ENCODE measurements at places on chromosomes 6 and 20. TPM values are rescaled to one million over a fixed set of nuclear protein-coding genes. Genes with fewer than 3 reads are reported as not detected.
A peak's percentile ranks its signal among the peaks of the same experiment; 100 is the strongest.

DNA sequence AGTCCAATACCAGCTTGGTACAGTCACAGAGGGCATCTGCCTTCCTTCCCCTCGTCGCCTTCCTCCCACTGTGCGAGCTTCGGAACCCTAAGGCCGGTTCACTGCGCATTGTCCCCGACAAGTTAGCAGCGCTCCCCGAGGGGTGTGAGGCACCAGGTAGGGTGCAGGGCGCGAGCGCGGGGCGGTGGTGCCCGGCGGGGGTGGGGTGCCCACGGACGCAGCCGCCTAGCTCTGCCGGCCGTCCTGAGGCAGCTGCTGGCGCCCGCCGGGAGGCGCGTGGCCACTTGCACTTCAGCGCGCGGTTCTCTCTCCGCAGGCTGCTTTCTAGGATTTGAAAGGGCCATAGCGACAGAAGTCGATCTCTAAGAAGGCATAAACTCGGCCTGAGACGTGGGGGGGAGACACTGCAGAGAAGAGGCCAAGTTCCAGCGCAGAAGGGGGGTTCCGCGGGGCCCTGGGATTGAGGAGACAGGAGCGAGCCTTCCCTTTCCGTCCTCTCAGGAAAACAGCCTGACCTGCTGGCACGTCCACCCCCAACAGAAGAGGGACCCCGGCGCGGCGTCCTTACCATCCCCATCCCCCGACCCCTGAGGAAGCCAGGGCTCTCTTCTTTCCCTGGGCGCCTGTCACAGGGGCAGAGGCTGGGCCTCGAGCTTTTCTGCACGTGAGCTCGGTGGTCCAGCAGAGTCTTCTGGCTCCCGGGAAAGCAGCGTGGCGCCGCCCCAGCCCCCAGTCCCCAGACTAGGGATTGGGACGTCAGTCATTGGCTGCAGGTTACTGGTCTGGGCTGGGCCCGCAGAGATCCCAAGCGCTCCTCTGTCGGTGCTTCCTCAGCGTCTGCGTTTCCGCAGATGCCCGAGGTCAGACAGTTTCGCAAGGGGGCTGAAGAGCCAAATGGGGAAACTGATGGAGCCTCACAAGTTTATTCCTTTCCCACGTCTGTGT, 15.6 kb upstream of the PRDM13 start:
- DNase-seq = no peak

GRCh38 chr6:83169106-83169505, 24.0 kb downstream of the PGM3 start:
- DNase-seq = no peak

Gene CPXM1
- total RNA-seq = 68.7 TPM

- no peak for DNase-seq
Measured at GRCh38 chr6:132218059-132218696, 183.1 kb downstream of the MOXD1 start.

Gene FRS3
- total RNA-seq = 4.0 TPM

GRCh38 chr20:11231742-11232648, 558.2 kb upstream of the JAG1 start:
- DNase-seq = no peak

GRCh38 chr6:36666826-36667591, 11.5 kb upstream of the CDKN1A start:
- DNase-seq = peak; percentile 92

DNA sequence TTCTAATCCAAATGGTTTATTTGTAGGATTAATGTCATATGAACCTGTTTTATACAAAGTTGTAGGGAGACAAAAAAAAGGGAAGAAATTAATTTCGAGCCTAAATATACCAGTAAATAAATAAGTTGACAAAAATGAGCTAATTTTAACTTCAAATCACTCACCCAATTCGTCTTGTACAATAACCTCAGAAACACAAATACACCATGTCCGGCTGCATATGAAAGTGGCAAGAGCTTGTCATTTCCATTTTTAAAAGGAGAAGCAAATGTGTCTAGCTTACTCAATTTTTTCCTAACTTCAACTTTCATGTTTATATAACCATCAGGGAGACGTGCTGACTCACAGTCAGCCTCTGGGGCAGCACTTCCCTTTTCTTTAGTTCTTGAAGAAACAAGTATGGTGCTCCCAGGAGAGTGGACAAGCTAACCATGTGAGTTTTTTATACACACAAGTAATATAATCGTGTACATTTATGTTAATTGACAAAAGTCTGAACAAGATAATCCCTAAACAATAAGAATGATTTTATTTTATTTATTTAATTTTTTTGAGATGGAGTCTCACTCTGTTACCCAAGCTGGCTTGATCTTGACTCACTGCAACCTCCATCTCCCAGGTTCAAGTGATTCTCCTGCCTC, 55.5 kb upstream of the SGK1 start:
- DNase-seq = peak; percentile 49

GRCh38 chr6:64750910-64751309, 956.1 kb downstream of the EYS start:
- no peak for DNase-seq

GRCh38 chr6:118674772-118675171, 23.4 kb upstream of the CEP85L start:
- no peak for DNase-seq

Gene CCN5
- total RNA-seq = not detected

- DNase-seq = no peak
Measured at GRCh38 chr6:109091314-109092024, 3.2 kb downstream of the SESN1 start.

Gene ISM1
- not detected for total RNA-seq

- no peak for DNase-seq
Measured at GRCh38 chr6:68572525-68572924, 62.6 kb upstream of the ADGRB3 start.

- no peak for DNase-seq
Measured at GRCh38 chr20:2907519-2907918, 34.2 kb downstream of the PTPRA start.

GRCh38 chr6:41215777-41216176, 12.4 kb upstream of the TREML4 start:
- DNase-seq = no peak

DNA sequence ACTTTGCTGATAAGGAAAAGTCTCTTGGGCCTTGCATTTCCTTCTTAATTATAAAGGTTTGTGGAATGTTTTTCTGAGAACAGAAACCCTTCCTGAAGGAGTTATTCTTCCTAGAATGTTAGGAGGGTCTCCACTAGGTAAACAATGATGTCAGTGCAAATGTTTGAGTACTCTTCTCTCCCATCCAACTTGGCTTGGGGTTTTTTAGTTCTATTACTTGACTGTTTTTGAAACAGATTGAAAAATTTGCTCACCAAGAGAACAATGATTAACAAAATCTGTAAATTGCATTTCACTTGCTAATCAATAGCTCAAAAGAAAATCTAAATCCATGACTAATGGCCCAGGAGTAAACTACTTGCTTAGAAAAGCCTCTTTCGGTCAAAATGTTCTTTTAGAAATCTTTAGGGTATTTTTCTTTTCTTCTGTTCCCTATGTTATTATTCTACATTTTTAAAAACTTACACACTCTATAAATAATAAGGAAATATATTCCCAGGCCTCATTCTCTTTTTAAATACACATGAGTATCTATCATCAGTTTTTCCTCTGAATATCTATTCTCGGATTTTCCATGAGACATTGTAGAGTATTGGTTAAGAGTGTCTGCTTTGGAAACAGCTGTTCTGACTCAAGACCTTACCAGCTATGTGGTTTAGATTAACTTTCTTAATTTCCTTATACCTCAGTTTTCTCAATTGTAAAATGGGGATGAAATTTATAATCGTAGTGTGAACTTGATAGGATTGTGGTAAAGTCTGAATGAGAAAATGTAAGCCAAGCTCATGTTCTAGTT, 234.2 kb upstream of the CITED2 start:
- no peak for DNase-seq

DNA sequence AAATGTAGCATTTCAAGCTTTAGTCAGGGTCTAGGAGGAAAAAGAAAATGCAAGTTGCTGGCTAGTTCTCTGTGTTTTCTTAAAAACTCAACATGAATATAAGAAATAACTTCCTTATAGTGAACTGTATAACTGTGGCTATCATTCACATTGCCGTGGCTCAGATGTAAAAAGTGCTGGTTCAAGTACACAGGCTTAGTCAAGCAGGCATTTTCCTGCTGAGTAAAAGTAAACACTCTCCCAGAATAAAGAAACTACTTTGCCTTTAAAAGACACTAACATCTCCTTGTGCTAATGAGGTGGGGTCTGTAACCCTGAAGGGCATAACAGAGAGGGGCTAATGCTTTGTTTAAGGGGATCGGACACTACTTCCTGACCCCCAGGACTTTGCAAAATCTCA, 3.3 kb downstream of the ATP5F1E start:
- DNase-seq = no peak

DNA sequence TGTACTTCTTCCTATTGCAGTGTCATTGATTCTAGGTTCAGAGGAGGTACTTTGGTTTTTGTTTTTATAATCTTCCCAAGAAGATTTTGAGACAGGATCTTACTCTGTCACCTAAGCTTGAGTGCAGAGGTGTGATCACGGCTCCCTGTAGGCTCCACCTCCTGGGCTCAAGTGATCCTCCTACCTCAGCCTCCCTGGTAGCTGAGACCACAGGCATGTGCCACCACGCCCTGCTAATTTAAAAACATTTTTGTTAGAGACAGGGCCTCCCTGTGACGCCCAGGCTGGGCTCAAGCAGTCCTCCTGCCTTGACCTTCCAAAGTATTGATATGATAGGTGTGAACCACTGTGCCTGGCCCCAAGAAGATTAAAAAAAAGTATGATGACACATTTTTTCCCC, 3.4 kb upstream of the SLC17A5 start:
- no peak for DNase-seq

- DNase-seq = no peak
Measured at GRCh38 chr6:119201480-119201879, 123.0 kb upstream of the FAM184A start.

DNA sequence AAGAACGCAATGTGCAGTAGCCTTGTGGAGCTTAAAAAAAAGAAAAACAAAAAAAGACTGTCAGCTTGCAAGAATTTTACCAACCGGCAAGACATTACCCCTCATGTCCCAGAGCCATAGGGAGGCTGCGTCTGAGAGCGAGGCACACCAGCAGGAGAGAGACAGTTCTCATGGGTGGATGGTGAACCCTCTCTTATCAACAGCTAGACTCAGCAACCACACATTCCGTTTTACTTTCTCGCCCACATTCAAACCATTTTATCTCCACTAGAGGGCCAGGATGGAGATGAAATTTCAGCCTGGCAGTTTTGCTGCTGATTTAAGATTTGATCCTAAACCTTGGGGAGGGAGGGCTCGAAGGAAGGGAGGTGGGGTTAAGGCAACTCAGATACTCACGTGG, 247.0 kb downstream of the ATXN1 start:
- DNase-seq = no peak

DNA sequence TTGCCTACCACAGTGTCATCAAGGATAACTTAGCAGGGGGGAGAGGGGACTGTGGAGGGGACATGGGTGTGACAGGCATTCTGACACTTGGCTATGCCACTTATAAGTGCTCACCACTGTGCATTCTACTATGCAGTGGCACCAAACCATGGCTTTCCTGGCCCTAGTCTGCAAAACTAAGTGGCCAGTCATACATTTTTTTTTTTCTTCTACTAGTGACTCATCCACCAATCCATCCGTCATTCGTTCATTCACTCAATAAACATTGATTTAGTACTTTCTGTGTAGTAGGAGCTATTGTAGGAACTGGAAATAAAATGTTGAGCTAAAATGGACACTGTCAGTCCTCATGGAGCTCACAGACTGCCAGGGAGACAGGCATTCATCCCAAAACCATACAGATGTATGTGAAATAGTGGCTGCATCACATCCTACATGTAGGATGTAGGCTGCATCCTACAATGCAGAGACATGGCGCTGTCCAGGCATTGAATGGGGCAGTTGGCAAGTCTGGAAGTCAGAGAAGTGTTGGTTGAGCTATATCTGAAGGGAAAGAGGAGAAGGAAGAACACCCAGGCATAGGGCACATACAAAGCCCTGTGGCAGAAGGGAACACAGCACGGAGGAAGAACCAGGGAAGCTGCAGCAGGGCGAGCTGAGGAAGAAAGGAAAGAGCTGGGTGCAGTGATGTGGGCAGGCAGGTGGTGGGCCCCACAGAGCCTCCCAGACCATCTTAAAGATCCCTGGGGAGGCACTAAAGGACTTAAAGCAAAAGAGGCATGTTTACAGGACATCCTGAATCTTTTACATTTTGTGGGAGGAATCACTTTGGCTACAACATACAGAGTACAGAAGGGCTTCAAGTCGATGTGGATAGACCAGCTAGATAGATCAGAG, 224.4 kb downstream of the UST start:
- DNase-seq = no peak

DNA sequence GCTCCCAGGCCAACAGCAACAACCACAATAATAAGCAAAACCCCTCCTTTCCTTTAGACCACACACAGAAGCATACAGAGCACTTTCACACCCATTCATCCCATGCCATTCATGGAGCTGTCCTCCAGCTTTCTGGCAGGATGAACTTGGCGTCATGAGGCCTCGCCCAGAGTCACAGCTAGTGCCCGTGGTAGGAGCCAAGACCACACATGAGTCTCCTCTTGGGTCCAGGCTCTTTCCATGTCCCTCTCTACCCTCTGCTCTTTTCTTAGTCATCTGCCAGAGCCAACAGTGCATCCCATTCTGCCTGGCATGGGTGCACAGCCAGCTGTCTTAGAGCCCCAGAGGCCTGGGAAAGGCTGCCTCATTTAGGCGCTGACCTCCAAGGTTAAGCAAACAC, 1.8 kb upstream of the TGM3 start:
- DNase-seq = no peak

Gene TUBB2B
- 287 TPM for total RNA-seq

Gene TBPL1
- 27.7 TPM for total RNA-seq

Gene NKAPL
- 1.1 TPM for total RNA-seq

DNA sequence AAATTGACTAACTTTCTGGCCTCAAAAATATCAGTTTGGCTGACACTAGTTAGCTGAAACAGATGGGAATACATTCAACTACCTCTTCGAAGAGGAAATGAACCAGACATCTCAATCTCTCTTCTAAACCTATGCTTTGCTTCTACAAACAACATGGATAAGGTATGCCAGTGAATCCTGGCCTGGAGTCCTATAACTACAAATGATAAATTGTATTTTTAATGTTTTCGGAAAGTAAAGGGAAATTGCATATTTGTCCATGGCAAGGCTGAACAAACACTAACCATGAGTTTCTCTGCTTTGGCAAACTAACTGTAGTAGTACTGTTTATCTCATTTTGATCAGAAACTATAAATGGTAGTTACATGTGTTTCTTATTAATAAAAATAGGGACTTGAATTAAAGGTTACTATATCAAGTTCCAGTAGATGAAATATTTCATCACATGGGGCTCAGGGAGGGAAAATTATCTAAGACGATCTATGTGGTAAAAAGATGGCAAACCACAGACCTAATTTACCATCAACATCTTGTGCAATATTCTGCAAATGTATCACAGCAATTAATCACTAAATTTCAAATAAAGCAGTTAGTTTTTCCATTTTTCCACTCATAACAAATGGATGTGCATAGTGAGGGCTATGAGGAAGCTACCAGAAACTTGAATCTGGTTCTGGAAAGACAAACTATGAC, 76.8 kb downstream of the COL12A1 start:
- DNase-seq = no peak

DNA sequence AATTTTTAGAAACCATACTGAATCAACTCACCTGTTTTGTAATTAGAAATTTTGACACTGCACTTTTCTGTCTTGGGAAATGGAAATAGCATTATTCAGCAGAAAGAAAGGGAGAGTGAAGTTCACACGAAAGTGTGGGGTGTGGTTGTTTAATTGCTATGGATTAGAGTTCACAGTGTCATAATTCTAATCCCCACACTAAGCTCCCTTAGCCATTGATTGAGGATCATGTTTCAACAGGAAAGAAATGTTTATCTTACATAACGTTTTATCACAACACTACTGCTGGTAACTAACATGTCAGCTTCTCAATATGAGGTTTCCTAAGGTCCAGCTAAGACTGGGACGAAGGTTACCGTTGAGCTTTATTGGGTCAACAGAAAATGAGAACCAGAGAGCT, 31.4 kb upstream of the GSTA5 start:
- no peak for DNase-seq

All from kidney epithelial cell (primary cell).